K562 (cell line): ENCODE measurements at places on chromosomes 2 and 18. TPM values are rescaled to one million over a fixed set of nuclear protein-coding genes. Genes with fewer than 3 reads are reported as not detected.

The LINC00305 gene
- total RNA-seq, result not detected in 2 replicates

DNA sequence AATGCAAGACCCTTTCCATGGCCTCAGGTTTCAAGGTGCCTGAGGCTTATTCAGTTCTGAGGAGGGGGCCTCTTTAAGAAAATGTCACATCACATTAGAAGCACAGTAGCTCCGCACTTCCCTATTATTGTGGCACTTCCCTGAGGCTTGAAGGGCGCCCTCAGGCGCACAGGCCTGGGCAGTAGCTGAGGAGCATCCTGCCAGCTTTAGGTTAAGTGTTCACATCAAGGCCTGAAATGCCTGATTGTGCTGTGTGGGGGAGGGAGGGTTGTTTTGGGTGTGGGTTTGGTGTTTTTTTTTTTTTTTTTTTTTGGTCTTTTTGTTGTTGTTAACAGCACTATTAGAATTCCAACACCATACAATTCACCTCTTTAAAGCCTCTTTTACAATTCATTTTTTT is 107.9 kb downstream of the CABLES1 start:
- H3K36me3 ChIP-seq, result no peaks in the 10 kb centered on the region
- H3K4me1 ChIP-seq, result no peaks in the 10 kb centered on the region
- H3K4me3 ChIP-seq, result no peak overlapping the region
- no peak overlapping the region for H3K27ac ChIP-seq
- no peak for DNase-seq

DNA sequence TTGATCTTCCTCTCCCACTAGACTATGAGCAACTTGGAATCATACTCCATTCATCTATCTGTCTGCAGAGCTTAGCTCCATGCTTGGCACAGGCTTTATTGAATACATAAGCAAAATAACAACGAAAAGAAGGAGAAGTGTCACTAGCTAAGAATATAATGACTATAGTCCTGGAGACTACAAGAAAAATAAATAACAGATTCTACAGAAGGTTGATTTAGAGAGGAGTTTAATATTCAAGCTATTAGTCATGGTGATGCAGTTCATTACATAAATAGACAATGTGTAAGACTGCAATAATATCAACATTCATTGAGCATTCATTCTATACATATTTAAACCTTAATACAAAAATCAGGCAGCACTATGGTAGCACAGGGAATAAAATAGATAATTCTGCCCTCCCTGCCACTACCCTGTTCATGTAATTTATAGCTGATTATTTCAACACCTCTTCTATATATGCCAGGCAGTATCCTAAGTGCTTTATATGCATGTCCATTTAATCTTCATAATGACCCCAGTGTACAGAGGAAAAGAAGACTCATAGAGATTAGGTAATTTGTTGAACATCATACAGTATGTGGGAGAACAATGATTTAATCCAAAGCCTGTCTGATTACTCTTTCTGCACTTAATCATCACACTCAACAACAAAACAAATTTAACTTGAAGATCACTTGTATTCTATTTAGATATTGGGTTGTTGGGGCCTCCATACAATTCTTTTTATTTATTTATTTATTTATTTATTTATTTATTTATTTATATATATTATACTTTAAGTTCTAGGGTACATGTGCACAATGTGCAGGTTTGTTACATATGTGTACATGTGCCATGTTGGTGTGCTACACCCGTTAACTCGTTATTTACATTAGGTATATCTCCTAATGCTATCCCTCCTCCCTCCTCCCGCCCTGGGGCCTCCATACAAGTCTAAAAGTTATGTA is 165.3 kb downstream of the RNF152 start:
- no peak overlapping the region for H3K4me3 ChIP-seq
- H3K27me3 ChIP-seq, result no peaks in the 10 kb centered on the region
- H3K36me3 ChIP-seq, result no peaks in the 10 kb centered on the region
- no peak for DNase-seq

The UCN gene
- total RNA-seq, result 2.2 and 2.6 TPM in 2 replicates

GRCh38 chr2:118112771-118113334 is 24.6 kb downstream of the INSIG2 start:
- H3K27me3 ChIP-seq, result peaks cover 12% of the 10 kb centered on the region; the same call in 1 of the 2 replicates
- H3K27ac ChIP-seq, result no peak overlapping the region
- no peak overlapping the region for H3K4me3 ChIP-seq
- no peaks in the 10 kb centered on the region for H3K4me1 ChIP-seq
- no peak for DNase-seq

The AQP12A gene
- not detected in 2 replicates for total RNA-seq

The FBXO41 gene
- 7.7 and 8.2 TPM in 2 replicates for total RNA-seq

The PSMA8 gene
- not detected in 2 replicates for total RNA-seq

The NMS gene
- not detected in 2 replicates for total RNA-seq

DNA sequence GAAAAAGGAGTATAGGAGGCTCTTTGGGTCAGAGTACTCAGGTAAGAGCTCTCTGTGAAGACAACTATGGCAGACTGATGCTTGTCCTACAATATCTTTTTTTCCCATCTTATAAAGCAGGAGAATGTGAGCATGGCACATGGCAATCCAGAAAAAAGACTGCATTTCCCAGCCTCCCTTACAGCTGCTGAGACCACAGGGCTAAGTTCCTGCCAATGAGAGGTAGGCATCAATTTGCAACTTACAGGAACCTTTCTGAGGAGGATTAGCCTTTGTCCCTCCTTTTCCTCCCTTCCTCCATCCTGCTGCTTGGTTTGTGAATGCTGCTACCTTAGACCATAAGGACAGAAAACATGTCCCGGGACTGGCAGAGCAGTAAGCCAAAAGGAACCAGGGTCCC is 37.8 kb upstream of the ST8SIA5 start:
- no peak for DNase-seq
- no peaks in the 10 kb centered on the region for H3K36me3 ChIP-seq
- no peaks in the 10 kb centered on the region for H3K4me1 ChIP-seq
- no peaks in the 10 kb centered on the region for H3K27me3 ChIP-seq
- H3K27ac ChIP-seq, result no peak overlapping the region

- H3K4me1 ChIP-seq, result no peaks in the 10 kb centered on the region
- H3K36me3 ChIP-seq, result no peaks in the 10 kb centered on the region
- no peak overlapping the region for H3K27ac ChIP-seq
- no peak overlapping the region for H3K4me3 ChIP-seq
- no peak for DNase-seq
Measured at GRCh38 chr2:4653991-4654390, 950.6 kb downstream of the DCDC2C start.

- H3K4me3 ChIP-seq, result no peak overlapping the region
- peaks cover 38% of the 10 kb centered on the region for H3K36me3 ChIP-seq
- H3K27me3 ChIP-seq, result no peaks in the 10 kb centered on the region
- H3K27ac ChIP-seq, result no peak overlapping the region
Measured at GRCh38 chr18:35982409-35983114, 10.1 kb downstream of the RMP24 start.

DNA sequence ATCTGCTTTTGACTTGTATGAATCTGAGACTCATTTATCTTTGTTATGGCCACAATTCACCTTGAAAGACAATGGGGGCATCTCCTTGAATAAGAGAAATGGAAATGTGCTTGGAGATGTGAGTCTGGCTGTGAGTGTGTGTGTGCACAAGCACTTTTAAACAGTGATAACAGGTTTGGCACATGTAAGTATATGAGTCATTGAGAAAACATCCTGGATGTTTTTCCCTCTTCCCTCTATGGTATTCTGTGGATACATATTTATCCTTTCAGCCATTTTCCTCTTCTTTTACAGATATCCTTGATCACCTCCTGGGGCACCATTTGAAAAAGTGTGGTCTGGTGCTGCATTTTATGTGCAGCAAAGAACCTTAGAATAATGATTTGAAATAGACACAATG is 317.3 kb upstream of the THUMPD2 start:
- no peaks in the 10 kb centered on the region for H3K27me3 ChIP-seq
- DNase-seq, result no peak
- H3K27ac ChIP-seq, result no peak overlapping the region
- H3K4me3 ChIP-seq, result no peak overlapping the region
- H3K36me3 ChIP-seq, result no peaks in the 10 kb centered on the region
- H3K4me1 ChIP-seq, result no peaks in the 10 kb centered on the region

- no peaks in the 10 kb centered on the region for H3K36me3 ChIP-seq
- H3K4me1 ChIP-seq, result no peaks in the 10 kb centered on the region
- H3K4me3 ChIP-seq, result no peak overlapping the region
- no peak overlapping the region for H3K27ac ChIP-seq
Measured at GRCh38 chr18:21453511-21453901, 147.0 kb downstream of the ESCO1 start.

DNA sequence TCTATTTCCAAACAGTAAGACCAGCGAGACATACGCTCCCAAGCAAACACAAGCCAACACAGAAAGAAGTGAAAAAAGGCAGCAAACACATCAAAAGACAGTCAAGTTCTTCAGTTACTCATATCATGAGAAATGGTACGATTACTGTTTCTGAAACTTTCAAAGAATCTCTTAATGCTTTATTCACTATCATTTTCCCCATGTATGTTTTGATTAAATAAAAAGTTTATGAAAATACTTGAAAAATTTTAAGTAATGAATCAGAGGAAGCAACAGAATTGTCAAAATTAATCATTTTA is 114.9 kb downstream of the HDAC4 start:
- no peak overlapping the region for H3K4me3 ChIP-seq
- H3K27ac ChIP-seq, result peak overlapping the region; percentile 33; the same call in 1 of the 3 replicates
- peaks cover 49% of the 10 kb centered on the region for H3K4me1 ChIP-seq
- no peak for DNase-seq
- no peaks in the 10 kb centered on the region for H3K36me3 ChIP-seq
- H3K27me3 ChIP-seq, result no peaks in the 10 kb centered on the region

DNA sequence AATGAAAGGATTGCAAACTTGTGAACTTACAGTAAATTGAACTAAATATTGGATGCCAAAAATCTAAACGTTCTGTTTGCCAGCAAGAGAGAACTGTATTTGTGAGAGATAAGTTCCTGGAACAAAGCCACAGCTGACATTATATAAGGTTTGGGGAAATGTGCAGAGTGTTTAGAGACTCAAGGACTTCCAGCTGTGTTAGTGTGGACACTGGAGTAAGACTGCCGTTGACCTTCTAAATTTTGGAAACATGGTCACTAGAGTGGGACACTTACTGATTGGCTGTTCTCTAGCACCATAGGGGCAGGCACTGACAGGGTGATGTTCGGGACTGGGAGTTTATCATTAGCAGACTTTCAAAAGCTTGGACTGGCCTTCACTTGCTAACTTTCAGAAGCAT is 40.5 kb downstream of the SCN9A start:
- no peak overlapping the region; the same call in 2 of the 3 replicates for H3K27ac ChIP-seq
- H3K27me3 ChIP-seq, result no peaks in the 10 kb centered on the region
- H3K4me1 ChIP-seq, result no peaks in the 10 kb centered on the region; the same call in 2 of the 3 replicates
- no peaks in the 10 kb centered on the region; the same call in 2 of the 3 replicates for H3K36me3 ChIP-seq

DNA sequence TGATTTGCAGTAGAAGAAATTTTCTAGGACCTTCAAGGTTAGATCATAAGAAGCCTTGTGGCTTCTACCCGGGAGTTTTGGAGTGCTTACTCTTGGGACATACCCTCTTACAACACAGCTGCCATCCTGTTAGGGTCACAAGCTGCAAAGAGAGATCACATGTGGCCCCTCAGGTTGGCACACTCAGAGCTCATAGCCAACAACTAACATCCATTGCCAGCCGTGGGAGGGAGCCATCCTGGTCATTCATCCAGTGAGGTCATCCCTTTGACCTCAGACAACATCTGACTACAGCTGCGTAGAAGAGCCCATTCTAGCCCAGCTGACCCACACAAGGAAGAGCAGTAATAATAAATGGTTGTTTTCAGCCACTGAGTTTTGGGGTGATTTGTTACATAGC is 76.9 kb upstream of the NABP1 start:
- no peak for DNase-seq
- no peaks in the 10 kb centered on the region for H3K36me3 ChIP-seq
- H3K27me3 ChIP-seq, result no peaks in the 10 kb centered on the region
- H3K27ac ChIP-seq, result no peak overlapping the region
- no peaks in the 10 kb centered on the region; the same call in 1 of the 2 replicates for H3K4me1 ChIP-seq
- no peak overlapping the region for H3K4me3 ChIP-seq

The HRH4 gene
- not detected in 2 replicates for total RNA-seq

DNA sequence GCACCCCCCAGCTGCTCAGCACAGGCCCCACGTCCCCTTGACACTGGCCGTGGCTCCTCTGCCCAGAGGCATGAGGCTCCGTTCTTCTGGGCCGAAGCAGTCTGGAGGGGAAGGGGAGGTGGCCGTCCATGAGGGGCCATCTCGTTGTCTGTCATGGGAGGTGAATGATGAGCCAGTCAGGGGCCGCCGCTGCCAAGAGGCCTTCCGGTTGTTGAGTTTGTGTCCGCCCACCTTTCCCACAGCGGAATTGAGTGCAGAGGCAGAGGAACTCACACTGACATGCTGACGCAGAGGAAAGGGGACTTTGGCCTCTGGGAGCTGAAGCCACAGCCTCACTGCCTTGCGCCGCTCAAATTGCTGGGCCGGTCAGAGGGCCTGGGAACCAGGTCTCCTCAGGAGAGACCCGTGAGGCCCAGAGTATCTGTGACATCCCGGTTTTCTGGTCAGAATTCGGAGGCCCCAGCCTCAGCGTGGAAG is 268.4 kb downstream of the ATAD2B start:
- no peaks in the 10 kb centered on the region for H3K36me3 ChIP-seq
- H3K27ac ChIP-seq, result no peak overlapping the region
- no peak overlapping the region for H3K4me3 ChIP-seq

The ELMOD3 gene
- total RNA-seq, result 7.8 and 9.2 TPM in 2 replicates

GRCh38 chr18:74006143-74006542 is 141.5 kb downstream of the FBXO15 start:
- H3K27ac ChIP-seq, result no peak overlapping the region
- H3K27me3 ChIP-seq, result no peaks in the 10 kb centered on the region; the same call in 1 of the 2 replicates
- no peak overlapping the region for H3K4me3 ChIP-seq
- H3K4me1 ChIP-seq, result no peaks in the 10 kb centered on the region
- H3K36me3 ChIP-seq, result no peaks in the 10 kb centered on the region
- no peak for DNase-seq

GRCh38 chr2:190379249-190379964 is 28.7 kb upstream of the MFSD6 start:
- no peak overlapping the region for H3K4me3 ChIP-seq
- peak; percentile 23 for DNase-seq
- H3K27ac ChIP-seq, result peak overlapping the region; percentile 75; the same call in 2 of the 3 replicates
- peaks cover 5% of the 10 kb centered on the region; the same call in 1 of the 2 replicates for H3K4me1 ChIP-seq
- H3K27me3 ChIP-seq, result no peaks in the 10 kb centered on the region
- no peaks in the 10 kb centered on the region for H3K36me3 ChIP-seq

GRCh38 chr18:12741351-12741750 is 38.5 kb downstream of the PSMG2 start:
- no peak overlapping the region for H3K4me3 ChIP-seq
- H3K36me3 ChIP-seq, result no peaks in the 10 kb centered on the region
- H3K27me3 ChIP-seq, result no peaks in the 10 kb centered on the region
- no peak for DNase-seq
